ENCODE measurements at places on chromosomes 1 and 21. TPM values are rescaled to one million over a fixed set of nuclear protein-coding genes. Genes with fewer than 3 reads are reported as not detected.
A peak's percentile ranks its signal among the peaks of the same experiment; 100 is the strongest.

GRCh38 chr1:197249324-197249723 lies 18.7 kb upstream of the CRB1 start:
- DNase-seq, result no peak

The DNASE2B gene
- total RNA-seq, result not detected

DNA sequence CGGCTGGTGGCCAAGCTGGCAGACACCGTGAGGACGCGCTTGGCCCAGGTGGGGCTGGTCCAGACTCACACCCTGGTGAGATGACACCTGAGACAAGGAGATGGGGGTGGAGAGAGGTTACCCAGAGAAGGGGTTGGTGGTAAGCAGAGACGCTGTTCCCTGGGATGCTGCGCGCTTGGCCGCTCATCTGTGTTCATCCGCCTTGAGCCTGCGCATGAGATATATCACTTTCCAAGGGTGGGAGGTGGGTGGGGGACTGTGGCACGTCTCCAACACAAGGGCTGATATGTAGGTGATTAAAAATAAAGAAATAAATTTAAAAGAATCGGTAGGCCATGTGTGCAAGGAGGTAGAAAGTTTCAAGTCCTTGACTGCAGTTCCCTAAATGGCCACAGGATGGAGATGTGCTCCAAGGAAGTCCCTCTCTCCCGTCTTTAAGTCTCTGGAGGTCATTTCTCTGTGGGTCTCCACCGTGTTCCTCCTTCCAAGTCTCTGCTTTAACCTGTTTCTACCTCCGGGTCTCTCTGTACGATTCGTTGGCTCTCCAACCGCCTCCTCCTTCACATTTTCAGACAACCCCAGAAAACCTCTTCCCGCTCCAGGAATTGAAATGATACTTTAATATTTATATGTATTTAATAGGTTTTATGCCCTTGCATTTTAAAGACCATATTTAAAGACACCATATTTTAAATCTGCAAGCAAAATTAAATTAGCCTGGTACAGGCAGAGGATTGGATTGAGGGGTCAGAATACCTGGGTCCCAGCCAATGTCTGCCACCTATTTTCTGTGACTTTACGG lies 4.5 kb downstream of the TTC24 start:
- peak; percentile 75 for DNase-seq

DNA sequence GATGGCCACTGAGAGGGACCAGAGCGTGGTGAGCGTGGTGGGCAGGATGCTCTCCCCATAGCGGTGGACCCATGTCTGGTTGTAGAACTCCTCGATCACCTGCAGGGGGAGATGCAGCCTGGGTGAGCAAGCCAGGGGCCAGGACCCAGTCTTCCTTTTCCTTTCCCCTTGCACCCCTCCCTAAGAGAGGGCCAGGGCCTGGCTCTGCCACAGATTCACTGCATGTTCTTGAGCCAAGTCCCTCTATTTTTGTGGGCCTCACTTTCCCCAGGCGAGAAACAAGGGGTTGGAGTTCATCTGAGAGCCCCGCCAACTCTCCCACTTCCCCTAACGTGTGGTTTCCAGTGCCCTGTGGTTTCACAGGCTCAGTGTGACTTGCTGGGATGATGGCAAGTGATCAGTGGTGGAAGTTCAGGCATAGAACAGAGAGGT lies 27.5 kb downstream of the SLC2A1 start:
- no peak for DNase-seq

The ERVH48-1 gene
- not detected for total RNA-seq

GRCh38 chr1:90475631-90476030 lies 241.5 kb downstream of the BARHL2 start:
- DNase-seq, result no peak

DNA sequence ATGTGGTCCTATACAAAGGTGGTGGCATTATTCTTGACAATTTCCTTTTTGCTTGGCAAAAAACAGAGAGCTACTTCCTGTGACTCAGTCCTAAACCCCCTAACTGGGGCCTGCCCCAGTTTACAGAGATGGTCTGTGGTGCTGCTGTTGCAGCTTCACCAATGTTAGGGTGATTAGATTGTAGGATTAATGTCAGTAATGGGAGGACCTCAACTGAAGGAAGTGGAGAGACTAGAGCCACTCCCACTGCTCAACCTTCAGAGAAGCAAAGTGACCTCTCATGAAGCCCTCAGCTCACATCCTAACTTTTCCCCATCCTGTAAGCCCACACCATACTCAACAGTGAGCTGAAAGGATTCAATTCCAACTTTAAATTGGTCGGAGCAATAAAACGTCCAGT lies 3.6 kb downstream of the S100A6 start:
- no peak for DNase-seq

DNA sequence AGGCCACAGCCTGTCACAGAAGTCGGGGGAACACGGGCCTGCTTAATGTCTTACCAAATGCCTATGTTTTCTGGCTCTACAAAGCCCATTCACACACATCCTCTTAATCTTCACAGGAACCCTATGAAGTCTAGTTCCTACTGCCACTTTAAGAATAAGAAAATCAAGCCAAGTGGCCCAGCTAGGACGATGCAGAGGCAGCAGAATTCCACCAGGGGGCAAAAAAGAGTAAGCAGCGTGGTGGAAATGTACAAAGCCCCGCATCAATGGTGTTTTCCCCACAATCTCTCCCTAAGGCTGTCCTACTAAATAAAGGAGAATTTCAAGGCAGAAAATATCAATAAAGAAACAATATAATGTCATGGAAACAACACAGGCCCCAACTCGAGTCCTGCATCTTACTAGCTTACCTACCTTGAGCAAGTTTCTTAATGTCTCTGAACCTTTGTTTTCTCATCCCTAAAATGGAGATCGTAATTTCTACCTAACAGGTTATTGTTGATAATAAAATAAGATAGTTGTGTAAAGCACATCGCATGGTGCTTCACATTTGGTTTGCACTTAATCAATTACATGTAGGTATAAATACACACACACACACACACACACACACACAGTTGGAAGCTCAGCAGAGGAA lies 21.4 kb downstream of the SEC16B start:
- DNase-seq, result peak; percentile 96

GRCh38 chr1:31789259-31790065 lies 25.3 kb upstream of the ADGRB2 start:
- peak; percentile 85 for DNase-seq

The CLEC20A gene
- total RNA-seq, result 0.20 TPM

- no peak for DNase-seq
These were observed 33.8 kb upstream of the RCAN3 start for GRCh38 chr1:24468685-24469316.

Measured in spinal cord (tissue), 10 donors.